ENCODE measurements at places on chromosomes 16 and 17.

- no peak for DNase-seq
Observed at GRCh38 chr16:89423681-89424260, 66.6 kb downstream of the ANKRD11 start.

DNA sequence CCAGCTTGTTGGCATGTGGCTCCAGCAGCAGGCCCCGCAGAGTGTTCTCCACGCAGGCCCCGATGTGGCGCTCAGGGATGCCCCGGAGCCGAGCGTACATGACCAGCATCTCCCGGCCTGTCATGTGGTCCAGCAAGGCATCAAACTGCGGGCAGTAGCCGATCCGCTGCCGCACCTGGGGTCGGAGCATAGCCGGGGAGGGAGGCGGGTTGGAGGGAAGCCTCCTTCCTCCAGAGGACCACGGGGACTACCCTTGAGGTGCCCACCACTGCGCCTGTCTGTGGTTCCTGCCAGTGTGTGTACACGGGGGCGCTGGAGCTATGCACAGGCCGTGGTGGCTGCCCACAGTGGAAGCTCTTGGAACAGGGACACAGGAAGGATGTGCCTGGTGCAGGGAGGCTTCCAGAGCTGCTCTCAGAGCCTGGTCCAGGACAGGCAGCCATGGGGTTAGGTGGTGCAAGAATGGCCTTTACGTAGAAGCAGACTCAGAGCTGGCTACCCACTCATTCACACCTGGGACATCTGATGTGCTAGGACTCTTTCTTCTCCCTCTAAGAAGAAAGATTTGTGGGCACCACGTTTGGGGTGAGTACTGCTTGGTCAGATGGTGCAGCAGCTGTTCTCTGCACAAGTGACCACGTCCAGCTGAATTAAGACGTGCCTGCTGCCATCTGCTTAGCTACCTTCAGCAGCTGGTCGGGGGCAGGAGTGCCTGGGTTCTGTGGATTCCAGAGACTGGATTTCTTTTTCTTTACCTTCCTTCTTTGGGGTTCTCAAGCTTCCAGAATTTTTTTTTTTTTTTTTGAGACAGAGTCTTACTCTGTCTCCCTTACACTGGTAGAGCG lies 11.3 kb upstream of the RNPS1 start:
- no peak for DNase-seq

- DNase-seq: no peak
Observed at GRCh38 chr17:9021158-9021991, at the start of gene NTN1. Gene NTN1, plus strand, starts transcription at chr17:9021510. Its CDS starts 864 bp downstream, at chr17:9022374.

DNA sequence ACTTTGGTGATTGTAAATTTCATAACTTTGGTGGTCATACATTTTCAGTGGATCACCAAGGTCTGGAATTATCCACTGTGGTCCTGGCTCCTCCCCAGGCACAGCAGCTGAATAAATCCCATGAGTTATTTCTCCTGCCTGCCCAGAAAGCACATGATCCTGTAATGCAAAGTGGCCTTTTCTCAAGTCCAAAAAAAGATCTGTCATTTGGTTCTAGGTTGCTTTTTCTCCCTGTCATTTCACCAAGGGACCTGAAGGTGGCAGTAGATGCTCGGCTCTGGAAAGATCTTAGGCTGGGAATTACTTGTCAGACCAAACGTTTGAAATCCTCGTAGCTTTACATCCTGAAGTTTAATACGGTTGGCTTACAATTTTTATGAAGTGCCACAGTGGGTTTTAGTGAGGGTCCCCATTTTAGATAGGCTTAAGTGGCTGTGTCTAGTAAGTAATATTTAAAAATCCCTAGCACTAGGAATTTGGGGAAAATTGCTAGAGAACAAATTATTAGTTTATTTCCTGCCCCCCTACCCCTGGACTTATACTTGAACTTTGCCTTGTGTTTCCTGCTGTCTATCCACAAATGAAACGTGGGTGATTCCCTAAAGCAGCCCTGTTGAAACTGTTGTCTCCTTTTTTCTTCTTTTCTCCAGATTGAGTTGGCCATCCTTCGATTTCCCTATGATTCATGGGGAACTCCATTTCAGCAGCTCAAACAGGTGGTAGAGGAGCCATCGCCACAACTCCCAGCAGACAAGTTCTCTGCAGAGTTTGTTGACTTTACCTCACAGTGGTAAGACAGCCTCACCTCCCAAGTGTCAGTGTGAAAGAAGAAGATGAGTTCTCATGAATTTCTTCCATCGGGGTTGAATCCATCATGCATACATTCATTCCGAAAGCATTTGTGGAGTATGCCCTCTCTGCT lies 111.7 kb downstream of the MAP2K6 start:
- DNase-seq: peak; percentile 40

GRCh38 chr16:85140455-85141012 lies 28.3 kb upstream of the CIBAR2 start:
- DNase-seq: no peak

- DNase-seq: no peak
Observed at GRCh38 chr16:46613352-46613751, 7.8 kb downstream of the SHCBP1 start.

GRCh38 chr17:50184064-50184463 lies 17.4 kb downstream of the COL1A1 start:
- no peak for DNase-seq

- peak; percentile 74 for DNase-seq
Observed at GRCh38 chr17:72122010-72122764, 1.4 kb downstream of the SOX9 start.

DNA sequence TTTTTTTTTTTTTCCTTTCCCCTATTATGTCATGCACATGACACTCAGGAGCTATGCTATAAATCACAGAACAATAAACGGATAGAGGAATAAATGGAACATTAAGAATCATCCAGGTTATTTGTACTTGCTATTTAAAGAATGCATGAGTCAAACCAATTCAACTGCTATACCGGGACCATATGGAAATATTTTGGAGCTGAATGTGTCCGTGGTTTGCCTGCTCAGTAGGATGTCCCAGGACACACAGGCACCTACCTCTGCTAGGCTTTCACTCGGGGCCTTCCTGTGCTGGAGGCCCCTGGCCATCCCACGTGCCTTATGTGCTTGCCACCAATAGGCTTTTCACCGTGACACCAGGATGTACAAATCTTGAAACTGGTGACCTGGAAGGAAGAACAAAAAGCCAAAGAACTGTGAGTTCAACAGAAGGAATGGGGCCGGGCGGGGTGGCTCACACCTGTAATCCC lies 15.3 kb upstream of the SEC14L1 start:
- DNase-seq: no peak
